ENCODE measurements at places on chromosomes 16 and 17. TPM values are rescaled to one million over a fixed set of nuclear protein-coding genes. Genes with fewer than 3 reads are reported as not detected.

GRCh38 chr17:12947047-12947446 is 70.8 kb downstream of the ELAC2 start:
- DNase-seq, result no peak

DNA sequence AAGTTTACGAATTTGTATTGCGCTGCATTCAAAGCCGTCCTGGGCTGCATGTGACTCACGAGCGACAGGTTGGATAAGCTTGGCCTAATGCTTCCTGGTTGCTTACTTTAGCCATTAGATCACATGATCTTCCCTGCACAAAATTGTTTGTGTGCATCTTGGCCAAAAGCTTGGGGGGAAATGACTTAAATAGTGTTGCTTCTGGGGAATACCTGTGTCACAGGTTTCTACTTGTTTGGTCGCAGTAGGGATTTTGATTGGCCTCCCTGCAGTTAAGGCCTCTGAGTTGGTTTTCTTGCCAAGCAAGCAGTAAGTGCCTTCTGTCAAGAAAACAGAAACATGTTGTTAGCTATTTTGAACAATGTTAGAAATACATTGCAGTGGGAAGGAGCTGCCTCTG is 39.6 kb upstream of the DUSP14 start:
- no peak for DNase-seq

DNA sequence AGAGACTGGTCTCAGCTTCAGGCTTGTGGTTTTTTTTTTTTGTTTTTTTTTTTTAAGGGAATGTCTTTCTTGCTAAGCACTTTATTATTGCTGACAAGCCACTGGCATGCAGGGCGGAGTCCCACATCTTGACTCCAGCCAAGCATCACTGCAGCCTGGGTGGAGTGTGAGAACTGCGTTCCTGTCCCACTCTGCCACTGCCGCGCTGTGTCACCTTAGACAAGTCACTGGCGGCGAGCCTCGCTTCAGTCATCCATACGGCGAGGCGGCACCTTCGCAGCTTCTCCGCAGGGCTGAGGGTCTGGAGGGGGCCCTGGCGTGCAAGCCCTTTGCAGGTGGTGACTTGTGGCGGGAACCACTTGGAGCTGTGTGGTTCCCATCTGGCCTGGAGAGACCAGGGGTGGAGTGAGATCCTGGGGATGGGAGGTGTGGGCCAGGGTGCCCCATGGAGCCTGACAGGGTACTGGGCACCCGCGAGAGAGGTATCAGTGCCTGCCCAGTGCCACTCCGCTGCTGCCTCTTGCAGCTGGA is 99.1 kb upstream of the CIBAR2 start:
- no peak for DNase-seq

GRCh38 chr17:43540821-43541674 is 5.1 kb downstream of the ETV4 start:
- no peak for DNase-seq

The SRP68 gene
- 31.4 TPM for total RNA-seq

The CEP295NL gene
- total RNA-seq, result 3.3 TPM

GRCh38 chr17:68389041-68389440 is 68.3 kb downstream of the WIPI1 start:
- no peak for DNase-seq

DNA sequence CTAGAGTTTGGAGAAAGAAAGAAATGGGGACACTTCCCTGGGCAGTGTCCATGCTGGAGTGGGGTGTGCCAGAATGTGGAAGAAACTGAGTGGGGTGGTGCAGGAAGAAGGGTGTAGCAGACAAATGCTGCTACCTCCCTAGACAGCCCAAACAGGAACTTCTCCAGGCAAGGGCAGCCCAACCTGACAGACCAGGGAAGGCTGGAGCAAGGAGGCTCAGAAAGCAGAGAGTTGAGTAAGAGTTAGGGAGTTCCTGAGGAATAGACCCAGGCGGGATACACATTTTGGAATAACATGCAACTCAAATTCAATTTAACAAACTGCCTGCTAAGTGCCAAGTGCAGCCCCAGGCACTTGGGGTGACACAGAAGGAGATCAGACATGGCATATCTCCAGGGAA is 1.0 kb upstream of the MYO18A start:
- no peak for DNase-seq

DNA sequence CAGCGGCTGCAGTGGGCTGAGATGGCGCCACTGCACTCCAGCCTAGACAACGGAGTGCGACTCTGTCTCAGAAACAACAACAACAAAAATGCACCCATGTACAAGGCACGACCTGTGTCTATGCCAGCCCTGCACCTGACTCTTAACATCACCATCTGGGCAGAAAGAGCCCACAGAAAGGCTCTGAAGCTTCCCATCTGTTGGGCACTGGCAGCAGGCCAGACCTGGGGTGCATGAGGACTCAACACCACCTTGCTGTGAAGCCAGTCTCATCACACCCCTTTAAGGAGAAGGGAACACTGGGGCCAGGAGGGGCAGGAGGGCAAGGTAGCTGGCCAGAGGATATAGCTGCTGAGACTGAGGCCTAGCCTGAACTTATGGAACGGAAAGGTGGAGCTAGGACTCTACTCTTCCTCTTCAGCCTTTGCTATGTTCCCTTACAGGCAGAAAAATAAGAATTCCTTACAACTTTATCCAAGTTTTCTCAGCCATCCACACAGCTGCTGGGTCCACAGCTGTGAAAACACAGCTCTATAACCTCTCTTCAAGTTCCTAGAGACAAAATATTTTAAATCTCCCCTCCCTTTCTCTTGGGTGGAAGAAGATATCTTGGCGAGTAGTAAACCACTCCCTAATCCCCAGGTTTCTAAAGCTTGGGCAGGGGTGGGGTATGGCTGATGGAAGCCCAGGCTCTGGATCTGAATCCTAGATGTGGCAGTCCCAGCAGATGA is 2.8 kb downstream of the ELOB start:
- DNase-seq, result no peak

The SMCR8 gene
- total RNA-seq, result 11.2 TPM

The TNS4 gene
- not detected for total RNA-seq

The KCNAB3 gene
- total RNA-seq, result 3.2 TPM

The NPB gene
- 1.1 TPM for total RNA-seq

The KRTAP4-5 gene
- not detected for total RNA-seq

DNA sequence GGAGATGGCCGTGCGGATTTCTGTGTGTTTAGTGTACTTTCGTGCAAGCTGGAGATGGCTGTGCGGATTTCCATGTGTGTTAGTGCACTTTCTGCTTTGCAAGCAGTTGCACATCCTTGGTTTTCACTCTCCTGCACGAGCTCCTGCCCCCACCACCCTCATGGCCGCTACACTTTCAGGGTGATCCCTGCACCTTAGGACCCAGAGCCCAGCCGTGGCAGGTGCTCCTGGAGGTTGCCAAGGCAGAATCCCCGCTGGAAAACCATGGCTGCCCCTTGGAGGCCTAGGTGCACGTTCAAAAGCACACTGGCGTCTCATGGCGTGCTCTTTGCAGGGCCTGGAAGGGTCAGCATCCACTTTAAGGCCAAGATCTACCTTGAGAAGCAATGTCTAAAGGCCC is 311.0 kb upstream of the TNRC6C start:
- no peak for DNase-seq

DNA sequence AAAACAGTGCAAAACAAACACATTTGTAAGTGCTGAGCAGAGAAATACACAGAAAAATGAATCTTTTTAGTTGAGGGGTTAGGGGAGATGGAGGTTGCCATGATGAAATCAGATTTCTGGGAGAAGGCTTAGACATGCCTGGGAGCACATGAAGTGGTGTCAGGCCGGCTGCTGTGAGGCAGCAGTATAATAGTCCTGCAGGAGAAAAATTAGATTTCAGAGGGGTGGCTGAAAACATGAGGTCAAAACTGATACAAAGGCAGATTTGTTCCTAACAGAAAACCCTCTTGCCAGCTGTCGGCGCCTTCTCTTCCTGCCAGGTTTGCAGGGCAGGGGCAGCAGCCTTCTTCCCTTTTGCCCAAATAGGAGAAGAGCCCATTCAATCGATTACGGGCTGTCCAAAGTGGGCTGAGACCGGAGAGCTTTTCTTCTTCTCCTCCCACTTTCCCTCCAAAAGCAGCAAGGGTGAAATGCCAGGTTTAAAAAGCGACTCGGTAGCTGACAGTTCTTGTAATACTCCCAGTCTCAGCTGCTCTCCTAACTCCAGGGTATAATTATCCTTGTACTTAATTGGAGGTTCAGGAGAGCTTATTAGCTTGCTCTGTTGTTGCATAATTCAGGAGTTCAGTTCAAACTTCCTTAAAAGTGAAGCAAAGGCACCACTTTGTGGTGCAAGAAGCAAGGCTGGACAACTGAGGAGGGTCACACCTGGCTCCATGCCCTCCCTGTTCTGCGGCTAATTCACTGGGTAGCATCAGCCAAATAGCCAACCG is 80.0 kb downstream of the PCTP start:
- peak; percentile 81 for DNase-seq

DNA sequence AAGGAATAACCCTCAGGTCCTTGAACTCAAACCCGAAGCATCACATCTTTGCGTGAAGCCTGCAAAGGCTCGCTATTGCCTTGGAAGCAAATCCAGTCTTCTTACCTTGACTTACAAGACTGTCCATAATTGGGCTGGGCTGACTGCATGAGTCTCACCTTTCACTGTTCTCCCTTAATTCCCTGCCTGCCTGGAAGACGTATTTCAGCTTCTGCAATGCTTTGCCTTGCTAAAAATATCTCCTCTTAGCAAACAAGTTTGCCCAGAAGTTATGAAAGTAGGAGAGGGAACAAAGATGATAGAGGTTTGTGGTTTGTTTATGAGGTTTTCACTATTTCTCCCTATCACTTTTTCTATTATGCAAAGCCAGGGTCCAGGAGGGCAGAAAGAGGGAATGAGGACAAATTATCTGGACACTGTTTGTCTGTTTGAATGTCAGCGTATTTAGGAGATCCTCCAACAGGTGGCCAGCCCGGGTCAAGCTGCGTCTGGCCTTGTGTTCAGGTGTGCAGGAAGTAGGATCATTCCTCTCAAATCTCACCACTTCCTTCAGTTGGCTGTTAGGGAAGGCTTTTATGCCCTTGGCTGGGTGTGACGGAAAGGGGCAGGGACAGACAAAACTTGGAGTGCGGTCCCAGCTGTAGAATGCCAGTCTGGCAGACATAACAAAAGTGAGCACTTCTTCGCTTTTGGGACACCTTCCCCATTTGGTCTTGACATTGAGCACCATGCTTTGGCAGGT is 488.9 kb downstream of the CDH13 start:
- no peak for DNase-seq

The COG8 gene
- total RNA-seq, result 34.0 TPM

GRCh38 chr16:1196494-1196893 is 28.6 kb downstream of the TPSG1 start:
- DNase-seq, result no peak

The TP53TG3C gene
- not detected for total RNA-seq

GRCh38 chr17:59355030-59355701 is 23.7 kb downstream of the YPEL2 start:
- DNase-seq, result no peak

DNA sequence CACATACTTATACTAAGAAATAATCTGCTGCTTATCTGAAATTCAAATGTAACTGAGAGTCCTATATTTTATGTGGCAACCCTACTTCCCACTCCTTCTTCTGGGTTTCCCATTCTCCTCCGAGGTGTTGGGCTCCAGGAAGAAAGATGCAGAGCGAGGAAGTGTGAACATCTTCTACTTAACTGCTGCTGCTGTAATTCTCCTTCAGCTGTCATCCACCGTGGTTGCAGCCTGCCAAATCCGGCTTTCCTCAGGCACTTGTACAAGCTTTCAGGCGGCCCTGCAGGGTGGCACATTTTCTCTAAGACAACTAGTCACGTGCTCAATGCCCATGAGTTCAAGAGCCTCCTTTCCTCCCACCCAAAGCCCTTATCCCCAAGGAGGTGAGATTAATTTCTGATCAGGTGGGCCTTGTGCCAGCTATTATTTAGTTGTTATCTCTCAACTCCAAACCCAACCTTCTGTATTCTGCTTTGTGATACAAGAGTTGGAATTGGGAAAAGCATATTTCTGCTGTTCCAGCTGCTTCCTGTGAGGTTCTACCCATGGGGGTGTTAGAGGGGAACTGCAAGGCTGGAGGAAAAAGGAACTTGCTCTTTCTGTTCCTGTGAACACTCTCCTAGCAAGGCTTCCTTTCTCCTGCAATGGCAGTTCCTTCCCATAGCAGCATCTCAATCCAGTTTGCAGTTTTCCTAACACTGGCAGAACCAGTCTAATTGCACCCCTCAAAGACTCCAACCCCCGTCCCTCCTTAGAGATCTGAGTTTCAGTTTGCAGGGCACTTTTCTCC is 67.6 kb upstream of the RBBP6 start:
- DNase-seq, result no peak

DNA sequence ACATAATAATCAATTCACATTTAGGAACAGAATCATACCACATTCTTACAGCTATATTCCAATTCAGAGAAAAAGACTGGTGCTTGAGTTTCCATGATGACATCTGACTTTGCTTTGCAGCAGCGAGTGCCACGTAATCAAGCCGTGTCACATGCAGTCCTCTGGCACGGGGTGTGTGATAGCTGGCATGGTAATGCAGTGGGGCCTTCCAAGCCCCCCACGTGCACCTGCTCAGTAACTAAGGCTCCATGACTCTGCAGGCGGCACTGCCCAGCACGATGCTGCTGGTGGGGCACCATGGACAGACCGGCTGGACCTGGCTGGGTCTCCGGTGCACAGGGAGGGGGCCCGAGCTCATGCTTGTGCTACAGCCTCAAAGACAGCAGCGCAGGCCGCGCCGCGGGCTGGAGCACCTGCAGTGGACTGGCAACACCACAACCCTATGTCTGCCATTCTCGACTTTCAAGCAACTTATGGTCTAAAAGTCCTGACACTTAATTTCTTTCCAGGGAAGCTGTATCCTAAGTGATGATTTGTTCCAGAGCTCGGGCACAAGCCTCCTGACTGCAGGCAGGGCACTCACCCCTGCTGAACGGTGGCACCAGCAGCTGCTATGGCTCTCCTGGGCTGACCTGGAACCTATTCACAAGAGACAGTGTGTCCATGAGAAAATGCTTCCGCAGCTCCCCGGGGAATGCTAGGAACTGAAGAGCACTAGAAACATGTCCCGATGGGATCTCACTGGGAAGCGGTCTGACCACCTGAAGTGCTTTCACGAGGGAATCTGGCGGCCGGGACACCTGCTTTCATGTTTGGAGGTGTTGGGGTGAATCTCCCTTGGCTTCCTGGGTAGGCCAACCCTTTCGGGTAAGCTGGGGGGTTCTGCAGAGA is 99.5 kb upstream of the DNAH17 start:
- no peak for DNase-seq

DNA sequence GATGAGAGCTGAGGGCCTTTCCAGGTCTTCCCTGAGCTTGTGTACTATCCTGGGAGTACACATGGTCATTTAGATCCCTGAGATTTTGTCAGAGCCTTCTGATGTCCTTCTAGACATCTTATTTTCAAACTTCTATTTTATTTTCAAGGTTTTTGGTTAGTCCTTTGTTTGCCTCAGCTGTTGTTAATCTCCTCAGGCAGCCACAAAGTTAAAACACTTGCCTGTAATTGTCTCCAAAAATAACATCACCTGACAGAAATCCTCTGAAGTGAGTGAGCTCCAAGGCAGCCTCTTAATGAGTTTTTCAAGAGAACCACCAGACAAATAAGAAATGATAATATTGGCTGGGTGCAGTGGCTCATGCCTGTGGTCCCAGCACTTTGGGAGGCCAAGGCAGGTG is 43.8 kb upstream of the CPHXL start:
- DNase-seq, result no peak

DNA sequence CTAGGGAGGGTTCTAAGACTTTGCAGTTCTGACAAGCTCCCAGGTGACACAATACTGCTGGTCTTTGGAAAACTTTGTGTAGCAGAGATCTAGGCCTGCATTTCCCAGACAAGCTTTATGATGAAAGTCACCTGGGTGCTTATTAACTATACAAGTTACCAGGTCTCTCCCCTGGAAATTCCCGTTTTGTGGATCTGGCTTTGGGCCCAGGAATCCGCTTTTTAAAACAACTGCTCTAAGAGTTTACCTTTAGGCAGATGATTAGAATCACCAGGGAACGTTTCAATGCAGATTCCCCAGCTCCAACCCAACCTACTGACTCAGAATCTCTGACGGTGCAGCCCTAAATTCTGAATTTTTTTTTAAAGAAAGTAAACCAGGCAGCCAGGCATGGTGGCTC is 36.3 kb downstream of the MYH3 start:
- no peak for DNase-seq
